ENCODE measurements at places on chromosomes 16 and 17.
A peak's percentile ranks its signal among the peaks of the same experiment; 100 is the strongest.

DNA sequence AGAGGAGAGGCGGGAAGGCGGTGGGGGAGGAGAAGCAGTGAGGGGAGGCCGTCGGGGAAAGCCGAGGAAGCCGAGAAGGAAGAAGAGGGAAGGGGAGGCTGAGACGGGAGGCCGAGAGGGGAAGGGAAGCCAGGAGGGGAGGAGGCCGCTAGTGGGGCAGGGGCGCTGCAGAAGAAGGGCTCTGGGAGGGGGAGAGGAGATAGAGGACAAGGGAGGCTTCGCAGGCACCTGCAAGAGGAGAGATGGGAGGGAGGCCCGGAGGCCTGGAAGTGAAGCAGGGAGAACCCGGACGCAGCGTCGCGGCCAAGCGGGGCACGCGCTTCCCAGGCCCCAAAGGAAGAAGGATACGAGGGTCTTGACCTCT lies 2.3 kb downstream of the C17orf58 start:
- no peak for DNase-seq

GRCh38 chr17:9907883-9908648 lies 3.0 kb upstream of the RCVRN start:
- no peak for DNase-seq

DNA sequence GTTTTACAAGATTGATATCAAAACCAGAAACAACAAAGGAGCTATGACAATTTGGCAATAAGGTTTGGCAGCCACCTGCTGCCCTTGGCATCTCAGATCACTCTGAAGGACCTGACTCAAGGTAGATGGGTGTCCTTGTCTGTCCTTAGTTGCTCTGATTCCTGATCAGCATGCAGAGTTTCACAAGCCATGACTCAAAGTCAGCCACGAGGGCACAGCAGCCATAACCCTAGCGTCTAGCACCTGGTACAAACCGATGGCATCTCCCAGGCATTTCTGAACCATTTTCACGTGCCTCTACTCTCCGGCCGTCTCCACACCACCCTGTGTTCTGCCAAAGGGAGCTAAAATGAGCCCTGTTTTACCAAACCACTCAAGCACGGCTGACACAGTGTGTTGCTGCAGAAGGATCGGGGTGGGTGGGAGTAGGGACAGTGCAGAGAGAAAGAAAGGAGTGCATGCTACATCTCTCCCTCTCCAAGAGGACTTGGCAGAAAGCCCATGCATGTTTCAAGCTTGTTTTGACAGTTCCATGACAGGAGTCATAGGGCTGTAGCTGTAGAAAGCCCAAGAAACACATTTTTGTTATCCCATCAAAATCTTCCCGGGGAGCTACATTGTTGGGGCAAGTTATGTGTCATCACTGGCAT lies 297.3 kb downstream of the ABCC12 start:
- DNase-seq: no peak

DNA sequence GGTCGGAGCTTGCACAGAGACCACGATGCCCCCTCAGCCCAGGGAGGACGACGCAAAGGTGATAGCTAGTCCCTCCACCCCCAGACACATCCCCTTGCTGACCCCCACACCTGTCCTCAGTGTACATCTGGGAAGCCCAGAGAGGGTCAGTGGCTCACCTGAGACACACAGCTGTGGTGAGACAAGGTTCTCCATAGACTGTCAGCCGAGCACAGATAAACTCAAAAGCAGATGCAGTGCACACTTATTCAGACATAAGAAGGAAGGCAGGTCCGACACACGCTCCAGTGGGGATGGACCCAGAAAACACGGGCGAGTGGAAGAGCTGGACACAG lies 19.6 kb downstream of the CBFA2T3 start:
- no peak for DNase-seq

GRCh38 chr16:72969146-72969545 lies 78.8 kb downstream of the ZFHX3 start:
- DNase-seq: no peak

GRCh38 chr17:35073183-35073790 lies 9.8 kb upstream of the RFFL start:
- no peak for DNase-seq

DNA sequence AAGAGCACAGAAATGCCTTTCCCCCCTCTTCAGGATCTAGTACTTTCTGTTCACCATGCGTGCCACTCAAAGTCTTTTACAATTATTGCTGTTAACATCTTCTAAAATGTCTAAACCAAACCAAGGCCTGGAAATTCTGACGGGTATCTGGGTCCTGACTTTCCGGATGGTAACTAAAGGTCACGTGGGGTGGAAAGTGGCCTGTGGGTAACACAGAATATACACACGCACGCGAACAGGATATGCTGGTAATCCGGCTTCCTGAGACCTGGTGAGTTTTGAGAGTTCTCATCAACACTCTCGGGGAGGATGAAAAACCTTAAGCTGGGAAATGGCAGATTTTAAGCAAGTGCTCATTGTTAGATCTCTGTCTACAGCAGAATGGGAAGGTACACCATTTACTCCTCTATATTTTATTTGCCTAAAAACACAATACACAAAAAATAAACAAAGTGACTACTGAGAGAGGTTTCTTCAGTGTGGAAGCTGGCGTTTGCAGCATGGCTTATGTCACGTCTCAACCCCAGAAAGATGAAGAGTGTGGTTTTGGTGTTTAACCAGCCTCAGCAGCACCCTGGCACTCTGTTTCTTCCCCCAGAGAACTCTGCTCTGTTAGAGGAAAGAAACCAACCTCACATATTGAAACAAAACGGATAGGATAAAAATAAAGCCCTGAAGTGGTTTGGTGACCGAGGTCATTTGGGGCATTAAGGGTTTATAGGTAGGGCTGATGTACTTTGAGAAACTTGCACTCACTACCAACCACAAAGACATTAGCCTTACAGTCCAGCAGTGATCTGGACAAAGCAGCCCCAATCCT lies 37.3 kb downstream of the SMG6 start:
- peak; percentile 68 for DNase-seq

GRCh38 chr17:20189979-20190378 lies 180.8 kb downstream of the SPECC1 start:
- DNase-seq: no peak

DNA sequence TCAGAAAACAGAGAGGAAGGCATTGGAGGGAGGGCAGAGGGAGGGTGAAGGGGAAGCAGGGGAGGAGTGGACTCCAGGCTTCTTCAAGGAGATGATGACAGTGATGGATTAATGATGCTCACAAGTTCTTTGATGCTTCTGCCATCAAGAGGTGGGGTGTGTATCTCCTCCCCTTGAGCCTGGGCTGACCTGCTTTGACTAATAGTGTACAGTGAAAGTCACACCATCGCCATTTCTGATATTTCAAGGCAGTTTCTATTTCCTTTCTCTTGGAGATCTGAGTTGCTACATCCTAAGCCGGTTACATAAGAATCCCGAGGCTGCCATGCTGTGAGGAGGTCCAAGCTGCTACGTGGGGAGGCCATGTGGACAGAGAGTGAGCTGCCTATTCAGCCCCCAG lies 312.5 kb downstream of the MAF start:
- no peak for DNase-seq

DNA sequence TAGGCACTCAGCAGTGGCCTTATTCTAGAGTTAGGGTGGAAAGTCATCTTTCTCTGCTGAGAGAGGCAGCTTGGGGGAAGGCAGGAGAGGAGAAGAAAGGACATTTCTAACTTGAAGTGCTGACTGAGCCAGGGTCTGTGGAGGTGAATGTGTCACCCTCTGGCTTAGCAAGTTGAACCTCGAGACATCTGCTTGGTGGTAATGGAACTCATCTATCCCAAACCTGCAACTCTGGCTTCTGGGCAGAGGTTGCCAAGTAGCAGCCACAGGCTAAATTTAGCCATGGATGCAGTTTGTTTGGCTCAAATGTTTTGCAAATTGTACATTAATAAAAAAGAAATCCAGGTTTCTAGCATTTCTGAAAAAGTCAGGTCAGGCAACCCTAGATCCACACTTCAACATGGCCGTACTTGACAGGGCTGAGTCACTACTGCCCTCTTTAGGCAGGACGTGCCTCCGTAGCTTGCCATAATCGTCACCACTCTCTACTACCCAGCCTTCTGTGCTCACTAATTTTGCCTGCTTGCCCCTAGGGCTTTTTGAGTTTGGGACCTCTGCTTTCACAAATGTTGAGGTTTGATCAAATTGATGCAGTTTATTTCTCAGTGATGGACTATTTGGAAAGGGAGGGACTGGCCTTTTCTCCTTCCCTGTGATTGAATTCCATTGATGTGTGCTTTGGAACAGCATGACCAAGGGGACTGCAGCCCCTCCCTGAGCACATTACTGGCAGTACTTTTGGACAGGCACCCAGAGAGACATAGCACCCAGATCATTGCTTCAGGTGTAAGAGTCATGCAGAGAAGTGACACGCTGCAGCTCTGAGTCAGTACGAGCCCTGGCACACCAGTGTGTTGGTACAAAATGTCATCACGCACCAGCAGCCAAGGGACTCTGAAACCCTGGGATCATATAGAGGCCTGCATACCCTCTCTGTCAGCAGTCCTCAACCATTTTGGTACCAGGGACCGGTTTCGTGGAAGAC lies 5.2 kb downstream of the CDH13 start:
- DNase-seq: no peak

DNA sequence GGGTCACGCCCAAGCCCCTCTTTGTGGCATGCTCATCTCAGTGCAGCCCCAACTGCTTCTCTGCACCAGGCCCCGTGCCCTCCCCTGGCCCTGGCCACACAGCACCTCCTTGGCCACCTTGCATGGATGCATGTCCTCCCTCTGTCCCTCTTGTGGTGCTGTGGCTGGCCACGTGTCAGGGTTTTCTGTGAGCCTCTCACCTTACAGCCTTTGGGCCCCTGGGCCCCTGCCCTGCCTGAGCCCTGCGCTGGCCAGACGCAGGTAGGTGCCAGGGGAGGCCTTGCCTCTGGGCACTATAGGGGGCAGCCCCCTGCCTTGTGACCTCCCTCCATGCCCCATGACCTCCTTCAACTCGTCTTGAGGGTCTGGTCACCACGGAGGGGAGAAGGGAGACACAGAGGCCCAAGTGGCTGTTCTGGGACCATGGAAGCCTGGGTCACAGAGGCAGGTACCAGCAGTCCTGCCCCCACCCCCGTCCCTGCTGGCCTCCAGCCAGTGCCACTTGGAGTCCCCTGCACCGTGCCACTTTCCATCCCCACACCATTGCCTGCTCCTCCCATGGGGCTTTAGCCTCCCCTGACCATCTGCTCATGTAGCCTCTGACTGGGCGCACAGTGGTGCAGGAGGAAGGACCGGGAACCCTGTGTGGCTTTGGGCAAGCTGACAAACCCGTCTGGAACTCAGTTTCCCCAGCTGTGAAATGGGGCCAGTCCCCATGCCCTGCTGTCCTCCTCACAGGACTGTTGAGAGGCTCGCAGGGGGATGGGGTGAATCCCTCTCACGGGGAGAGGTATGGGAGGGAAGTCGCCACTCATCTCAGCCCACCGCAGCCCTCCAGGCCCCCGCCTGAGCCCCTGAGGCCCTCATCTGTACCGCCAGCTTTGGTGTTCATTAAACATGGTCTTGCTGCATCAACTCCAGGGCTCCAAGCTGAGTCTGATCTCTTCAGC lies 11.5 kb upstream of the ATP6V0C start:
- DNase-seq: no peak

- DNase-seq: no peak
Observed at GRCh38 chr17:56313201-56313600, 159.9 kb downstream of the ANKFN1 start.

DNA sequence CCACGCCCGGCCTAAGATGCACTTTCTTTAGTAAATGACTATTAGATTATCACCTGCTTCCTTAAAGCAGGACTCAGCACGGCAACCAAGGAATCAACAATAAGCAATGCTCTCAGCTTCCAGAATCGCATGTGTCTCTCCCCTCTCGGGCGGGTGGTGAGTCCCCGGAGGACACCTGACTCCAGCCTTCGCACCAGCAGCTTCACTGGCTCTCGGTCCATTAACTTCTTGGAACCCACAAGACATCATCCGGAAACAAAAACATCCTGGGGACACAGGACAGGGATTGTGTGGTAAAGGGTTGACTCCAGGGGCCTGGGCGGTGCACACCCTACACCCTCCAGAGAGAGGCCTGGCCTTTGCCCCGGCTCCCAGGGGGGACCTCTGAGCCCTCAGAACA lies 22.7 kb downstream of the UTS2R start:
- DNase-seq: no peak

GRCh38 chr16:13920510-13920818 lies 510 bp downstream of the ERCC4 start:
- no peak for DNase-seq

GRCh38 chr17:54347495-54347894 lies 524.8 kb downstream of the KIF2B start:
- no peak for DNase-seq

DNA sequence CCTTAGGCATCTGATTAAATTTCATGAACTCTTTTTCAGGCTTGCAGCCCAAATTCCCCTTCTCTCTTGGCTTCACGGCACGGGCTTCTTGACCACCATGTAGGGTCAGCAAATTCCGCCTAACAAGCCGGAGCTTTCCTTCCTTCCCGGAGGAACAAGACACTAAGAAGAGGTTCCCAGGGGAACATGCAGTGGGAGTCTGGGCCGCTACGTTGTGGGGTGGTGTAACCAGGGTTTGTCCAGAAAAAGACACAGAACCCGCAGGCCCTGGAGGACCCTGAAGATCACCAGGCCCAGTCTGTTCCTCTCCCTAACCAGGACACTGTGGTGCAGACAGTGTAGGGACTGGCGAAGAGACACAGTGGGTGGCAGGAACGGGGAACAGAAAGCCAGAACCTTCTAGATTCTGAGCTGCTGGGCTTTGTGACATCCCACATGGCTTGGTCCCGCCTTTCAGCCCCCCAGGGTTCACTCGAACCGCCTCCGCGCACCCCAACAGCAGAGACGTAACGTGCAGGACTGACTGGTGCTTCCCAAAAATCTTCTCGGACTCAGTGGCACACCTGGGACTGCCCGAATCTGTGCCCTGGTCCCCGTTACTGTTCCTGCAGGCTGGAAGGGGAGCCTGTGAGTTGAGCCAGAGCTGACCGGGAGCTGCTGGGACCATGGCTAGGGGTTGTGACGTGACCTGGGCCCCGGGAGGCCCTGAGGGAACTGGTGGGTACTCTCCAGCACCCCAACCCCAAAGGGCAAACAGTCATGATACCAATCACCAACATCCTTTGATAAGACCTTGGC lies 55.2 kb downstream of the TBC1D16 start:
- no peak for DNase-seq

DNA sequence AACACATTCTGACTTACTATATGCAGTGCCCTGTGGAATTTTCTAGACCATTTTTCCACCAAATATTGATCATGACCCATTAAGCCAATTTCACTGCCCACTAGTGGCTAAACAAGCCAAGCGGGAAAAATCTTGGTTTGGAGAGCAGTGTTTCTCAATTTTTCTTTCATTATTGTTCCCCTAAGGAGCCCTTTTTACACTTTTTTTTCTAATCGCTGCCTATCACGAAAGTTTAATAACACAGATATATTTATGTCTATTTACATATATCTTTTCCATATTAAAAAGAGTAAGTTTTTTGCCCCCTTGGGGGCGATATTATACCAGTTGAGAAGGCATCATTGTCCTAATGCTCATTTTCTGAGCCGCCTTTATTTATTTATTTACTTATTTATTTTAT lies 10.8 kb upstream of the TLCD3B start:
- DNase-seq: no peak

GRCh38 chr17:74618451-74618850 lies 5.1 kb downstream of the CD300E start:
- DNase-seq: no peak

Data from stimulated activated CD4-positive, alpha-beta T cell treated with anti-CD3 and anti-CD28 coated beads, Interleukin-12 subunit alpha, Interleukin-12 subunit beta, amount 100 ng/mL, for 24 hours (primary cell).